ENCODE measurements at places on chromosomes 2 and 18.
A peak's percentile ranks its signal among the peaks of the same experiment; 100 is the strongest.

DNA sequence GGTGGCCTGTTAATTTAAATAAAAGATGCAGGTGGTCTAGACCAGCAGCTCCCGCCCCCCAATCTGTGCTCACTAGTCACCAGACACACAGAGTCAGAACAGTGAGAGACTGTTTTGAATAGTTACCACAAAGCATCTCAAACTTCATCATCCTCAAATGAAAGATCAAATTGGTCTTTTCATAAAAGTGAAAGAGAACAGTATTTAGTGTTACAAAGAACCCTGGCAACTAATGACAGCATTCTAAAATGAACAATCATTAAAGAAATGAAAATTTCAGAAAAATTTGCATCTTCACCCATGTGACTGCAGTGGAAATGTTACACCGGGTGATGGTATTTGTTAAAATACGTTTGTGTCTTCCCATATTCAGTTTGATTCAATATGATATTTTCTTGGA lies 65.5 kb upstream of the PMAIP1 start:
- DNase-seq: no peak

- DNase-seq: no peak
These were observed 9.8 kb downstream of the FEV start for GRCh38 chr2:218975060-218975777.

DNA sequence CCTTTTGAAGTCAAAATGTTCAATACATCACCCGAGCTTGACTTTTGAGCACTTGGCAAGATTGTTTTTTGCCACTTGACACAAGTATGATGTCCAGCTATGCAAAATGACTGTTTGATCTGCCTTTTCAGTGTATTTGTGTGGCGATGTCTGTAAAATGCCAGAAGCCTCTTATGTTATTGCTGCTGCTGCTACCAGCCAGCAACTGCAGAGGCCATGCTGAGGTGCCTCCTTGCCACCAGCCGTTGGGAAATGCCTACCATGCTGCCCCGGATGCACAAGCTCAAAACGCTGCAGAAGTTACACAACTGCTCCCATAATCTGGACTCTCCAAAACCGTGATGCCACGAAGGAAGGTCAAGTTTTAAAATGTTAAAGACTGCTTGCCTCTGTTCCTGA lies 80.3 kb downstream of the RTN4 start:
- no peak for DNase-seq

DNA sequence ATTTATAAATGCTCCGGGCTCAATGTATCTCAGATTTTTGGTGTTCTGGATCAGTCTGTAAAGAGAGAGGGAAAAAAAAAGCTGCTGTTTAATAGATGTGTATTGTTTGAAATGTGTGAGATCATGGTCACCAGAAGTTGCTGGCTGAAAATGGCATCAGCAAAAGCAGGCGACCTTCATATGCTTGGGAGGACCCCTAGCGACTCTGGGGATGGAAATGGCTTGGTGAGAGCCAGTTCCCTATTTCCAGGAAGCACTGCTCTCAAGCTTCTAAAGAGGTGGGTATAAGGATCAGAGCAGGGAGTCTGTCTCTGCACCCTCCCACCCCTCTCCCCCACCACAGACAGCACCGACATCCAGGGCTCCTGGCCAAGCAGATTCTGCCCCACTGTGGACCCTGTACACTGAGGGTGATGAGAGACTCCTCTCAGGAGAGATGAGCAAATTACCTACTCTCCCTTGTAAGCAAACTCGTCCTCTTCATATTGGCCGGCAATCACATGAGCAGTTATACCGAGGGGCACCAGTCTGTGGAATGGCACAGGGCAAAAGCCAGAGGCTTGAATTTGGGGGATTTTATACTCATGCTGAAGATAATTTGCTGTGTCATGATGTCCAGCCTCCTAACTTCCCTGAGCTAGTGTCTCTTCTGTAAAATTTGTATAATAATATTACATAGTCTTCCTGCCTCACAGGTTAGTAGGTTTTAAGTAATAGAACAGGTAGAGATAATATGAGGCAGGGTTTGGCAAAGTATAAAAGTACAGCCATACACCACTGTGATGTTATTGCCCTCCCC lies 29.6 kb downstream of the LHCGR start:
- DNase-seq: no peak

- no peak for DNase-seq
These were observed 329.3 kb downstream of the ETAA1 start for GRCh38 chr2:67726416-67726815.

GRCh38 chr2:133794114-133794513 lies 225.9 kb upstream of the NCKAP5 start:
- DNase-seq: no peak

DNA sequence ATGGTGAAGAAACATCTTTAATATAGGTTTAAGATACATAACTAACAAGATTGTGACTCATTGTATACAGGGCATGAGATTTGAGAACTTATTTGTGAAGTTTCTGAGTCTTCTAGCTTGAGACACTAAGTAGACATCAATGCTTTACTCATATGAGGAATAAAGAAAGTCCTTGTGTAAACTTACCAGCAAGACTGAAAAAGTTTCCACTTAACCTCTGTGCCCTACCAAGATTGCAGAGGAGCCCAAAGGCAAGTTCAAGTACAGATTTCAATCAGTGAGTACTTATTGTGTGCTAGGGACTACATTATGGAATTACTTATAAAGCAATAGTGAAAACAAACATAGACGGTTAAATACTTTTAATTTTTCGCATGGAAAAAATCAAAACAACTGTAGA lies 1041.2 kb upstream of the CELF4 start:
- no peak for DNase-seq

- no peak for DNase-seq
These were observed 109.8 kb downstream of the FARSB start for GRCh38 chr2:222545823-222546795.

DNA sequence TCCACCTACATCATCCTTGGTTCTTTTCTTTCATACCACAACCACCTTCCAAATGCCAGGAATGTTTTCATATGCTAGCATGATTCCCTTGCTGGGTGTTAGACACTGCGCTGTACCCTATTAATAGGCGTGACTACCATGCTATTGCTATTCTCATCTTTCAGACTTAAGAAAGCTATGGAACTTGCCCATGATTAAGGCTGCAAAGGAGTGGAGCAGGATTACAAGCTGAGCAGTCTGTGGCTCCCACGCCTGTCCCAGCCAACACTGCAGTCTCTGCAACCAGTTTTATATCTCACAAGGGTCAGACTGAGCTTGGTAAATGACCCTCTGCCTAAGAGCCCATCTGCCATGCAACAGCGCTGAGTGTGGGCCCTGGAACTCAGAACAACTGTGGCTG lies 285.7 kb upstream of the POU3F3 start:
- DNase-seq: no peak

DNA sequence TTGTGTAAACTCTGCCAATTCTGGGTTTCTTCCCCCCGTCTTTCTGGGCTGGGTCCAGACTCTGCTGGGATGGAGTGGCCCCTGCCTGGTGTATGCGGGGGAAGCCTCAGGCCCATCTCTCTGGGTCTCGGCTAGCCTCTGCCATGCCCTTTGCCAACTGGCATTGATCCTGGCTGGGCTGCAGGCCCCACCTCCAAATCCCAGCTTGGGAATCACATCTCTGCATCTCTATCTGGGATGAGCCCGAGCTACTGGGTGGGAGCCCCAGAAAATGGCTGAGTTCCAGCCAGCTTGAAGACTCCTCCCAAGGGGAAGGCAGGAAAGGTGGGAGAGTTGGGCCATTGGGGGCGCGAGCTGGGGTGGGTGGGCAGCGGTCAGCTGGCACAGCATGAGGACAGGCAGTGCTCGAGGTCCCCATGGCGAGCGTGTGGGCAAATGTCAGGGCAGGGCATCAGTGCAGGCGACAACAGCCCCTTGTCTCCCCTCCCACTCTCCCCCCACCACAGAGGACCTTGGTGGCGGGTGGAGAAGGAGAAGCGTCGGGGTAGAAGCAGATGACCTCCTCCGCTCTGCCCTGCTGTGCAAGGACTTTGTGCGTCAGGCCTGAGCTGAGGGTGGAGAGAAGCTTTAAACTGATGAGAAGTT lies 139.4 kb downstream of the ASB1 start:
- DNase-seq: no peak

DNA sequence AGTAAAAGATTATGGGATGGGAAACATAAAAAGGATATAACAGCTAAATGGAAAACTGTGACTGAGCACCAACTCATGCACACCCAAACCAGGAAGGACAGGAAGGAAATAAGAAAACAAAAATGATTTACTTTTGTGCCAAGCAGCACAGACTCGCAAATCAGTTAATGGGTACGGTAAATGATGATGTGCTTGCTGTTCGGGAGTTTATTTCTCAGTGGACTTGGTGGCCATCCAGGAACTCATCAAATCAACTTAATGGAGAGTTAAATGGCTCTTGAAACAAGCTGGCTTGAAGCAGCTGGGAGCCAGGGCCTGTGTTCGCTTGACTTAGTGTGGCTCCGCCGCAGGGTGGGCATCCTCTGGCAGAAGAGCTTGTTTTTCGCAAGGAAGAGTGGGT lies 36.2 kb downstream of the MTCL1 start:
- DNase-seq: no peak

DNA sequence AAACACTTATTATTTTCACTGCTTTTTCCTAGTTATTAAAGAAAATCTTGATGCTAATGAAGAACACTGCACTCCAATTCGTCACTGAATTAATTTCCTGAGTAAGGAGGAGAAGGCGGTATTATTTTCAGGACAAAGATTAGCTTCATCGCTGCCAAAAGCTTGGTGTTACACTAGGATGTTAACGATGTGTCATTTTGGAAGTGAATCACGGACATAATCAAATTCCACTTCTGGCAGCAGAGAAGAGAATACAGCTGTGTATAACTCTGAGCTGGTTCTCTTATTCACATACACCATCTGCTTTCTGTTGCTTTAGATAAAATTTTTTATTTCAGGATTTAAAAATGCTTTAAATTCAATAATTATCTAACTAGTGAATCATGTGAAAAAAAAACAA lies 74.1 kb downstream of the SCG2 start:
- peak; percentile 34 for DNase-seq

DNA sequence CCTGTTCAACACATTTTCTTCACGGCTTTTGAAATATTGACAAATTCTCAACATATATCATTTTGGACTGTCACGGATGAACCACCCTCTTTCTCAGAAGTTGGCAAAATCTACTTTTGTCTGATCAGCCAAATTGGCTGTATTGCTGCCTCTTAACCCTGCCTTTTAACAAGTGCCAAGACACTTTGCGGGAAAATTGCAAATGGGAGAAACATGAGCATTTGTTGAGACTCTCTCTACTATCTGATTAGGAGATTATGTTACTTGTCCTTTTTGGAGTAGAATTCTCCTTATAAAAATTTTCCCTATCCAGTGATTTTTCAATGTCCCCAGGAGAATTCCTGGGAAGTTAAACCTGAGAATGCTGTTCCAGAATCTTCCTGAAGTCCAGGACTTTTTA lies 256.2 kb upstream of the ZSWIM2 start:
- no peak for DNase-seq

- DNase-seq: no peak
These were observed 447.6 kb upstream of the POU3F3 start for GRCh38 chr2:104406261-104406726.

DNA sequence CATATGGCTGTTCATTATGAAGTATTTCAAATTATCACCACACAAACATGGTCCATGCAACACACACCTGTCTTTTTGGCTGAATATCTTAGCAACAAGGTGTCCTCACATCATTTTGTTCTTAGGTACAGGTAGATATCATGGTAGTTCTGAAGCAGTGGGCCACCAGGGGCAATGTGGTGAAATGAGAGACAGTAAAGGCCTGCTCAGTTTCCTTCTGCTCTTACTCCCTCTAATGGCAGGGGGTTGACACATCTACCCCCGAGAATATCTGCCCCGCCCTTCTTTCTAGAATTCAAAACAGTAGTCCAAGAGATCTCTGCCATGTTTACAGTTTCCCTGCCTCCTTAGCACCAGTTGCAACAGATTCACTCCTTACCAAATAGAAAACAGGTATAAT lies 147.0 kb upstream of the KLHL14 start:
- no peak for DNase-seq

GRCh38 chr2:147355706-147356105 lies 489.1 kb upstream of the ACVR2A start:
- DNase-seq: no peak

GRCh38 chr2:118774458-118775133 lies 72.9 kb downstream of the EN1 start:
- DNase-seq: no peak

DNA sequence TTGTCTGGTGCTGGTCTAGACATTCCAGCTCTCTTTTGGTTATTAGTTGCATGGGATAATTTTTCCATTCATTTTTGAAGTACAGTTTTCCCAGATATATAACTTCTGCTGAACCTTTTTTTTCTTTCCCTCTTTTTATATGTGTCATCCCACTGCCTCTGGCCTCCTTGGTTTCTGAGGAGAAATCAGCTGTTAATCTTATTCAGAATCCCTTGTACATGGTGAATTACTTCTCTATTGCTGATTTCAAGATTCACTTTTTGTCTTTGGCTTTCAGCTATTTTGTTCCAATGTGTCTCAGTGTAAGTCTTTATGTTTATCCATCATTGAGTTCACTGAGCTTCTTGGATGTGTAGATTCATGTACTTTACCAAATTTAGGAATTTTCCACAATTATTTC lies 99.7 kb downstream of the ARHGEF4 start:
- DNase-seq: no peak

DNA sequence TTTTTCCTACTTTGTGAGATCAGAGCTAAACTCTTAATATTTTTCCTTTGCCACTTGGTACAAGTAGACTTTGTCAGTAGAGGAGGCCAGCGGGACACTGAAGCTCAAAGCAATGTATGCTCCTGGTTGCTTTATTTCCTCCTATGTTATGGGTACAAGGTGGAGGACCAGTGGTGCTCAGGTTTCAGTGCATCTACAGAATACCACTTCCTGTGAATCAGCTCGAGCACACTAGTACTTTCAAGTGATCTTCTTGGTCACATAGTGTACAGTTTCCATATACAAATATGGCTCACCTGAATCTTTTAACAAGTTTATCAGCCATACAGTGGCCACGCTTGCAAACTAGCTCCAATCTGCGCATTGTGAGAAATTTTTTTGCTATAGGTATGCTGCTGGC lies 1674.8 kb upstream of the TMEFF2 start:
- DNase-seq: no peak

GRCh38 chr2:61149074-61149473 lies 12.9 kb upstream of the C2orf74 start:
- DNase-seq: no peak

Data from GM04503 (cell line).